Stimulated activated memory B cell treated with anti-CD40 and anti-IgM and Interleukin-4, amounts not matched to agents 10 μg/mL and 1 μg/mL and 100 μg/mL, for 72 hours (primary cell): ENCODE measurements at places on chromosomes 2 and 18.

- no peak for ATAC-seq
Measured at GRCh38 chr18:61388010-61388409, 54.8 kb downstream of the CDH20 start.

DNA sequence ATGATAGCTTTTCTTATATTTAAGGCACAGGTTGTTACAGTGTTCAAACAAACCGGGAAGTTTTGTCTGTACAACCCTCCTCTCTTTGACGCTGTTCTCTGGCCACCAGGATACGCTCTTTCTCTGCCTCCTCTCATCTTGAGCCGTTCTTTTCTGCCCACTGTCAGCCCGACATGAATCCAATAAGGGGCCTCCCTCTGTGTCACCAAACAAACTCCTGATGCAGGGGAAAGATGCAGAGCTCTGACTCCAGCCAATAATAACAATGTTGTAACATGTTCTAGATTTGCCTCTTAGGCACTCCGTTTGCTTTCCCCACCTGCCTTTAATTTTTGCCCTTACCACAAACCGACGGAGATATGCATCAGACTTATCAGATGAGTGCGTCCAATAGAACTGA lies 449.3 kb downstream of the SLC4A3 start:
- ATAC-seq, result no peak

DNA sequence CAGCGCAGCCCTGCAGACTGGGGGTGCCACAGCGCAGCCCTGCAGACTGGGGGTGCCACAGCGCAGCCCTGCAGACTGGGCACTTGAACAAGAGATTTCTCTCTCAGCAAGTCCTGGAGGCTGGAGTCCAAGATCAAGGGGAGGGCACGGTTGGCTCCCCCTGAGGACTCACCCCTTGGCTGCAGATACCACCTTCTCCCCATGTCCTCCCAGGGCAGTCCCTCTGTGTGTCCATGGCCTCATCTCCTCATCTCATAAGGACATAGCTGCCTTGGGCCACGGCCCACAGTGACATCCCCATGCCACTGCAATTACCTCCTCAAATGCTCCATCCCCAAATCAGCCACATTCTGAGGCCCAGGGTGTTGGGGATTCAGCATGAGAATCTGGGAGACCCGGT lies 98.2 kb downstream of the TPO start:
- ATAC-seq, result peak; percentile 16

DNA sequence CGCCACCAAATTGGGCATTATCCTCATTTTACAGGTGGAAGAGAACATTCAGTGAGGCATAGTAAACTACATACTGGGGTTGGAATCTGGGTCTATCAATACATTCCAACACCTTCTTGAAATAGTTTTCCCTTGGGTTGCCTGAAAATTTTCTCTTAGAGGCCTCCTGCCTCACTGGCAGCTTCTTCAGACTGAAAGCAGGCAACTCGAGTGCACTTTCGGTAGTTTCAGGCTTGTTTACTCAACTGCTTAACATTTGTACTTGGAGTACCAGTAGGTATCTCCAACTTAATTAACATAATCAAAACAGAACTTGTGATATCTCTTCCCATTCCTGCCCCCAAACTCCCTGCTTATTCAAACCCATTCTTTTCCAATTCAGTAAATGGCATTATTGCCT lies 36.2 kb upstream of the C2orf74 start:
- ATAC-seq, result no peak

DNA sequence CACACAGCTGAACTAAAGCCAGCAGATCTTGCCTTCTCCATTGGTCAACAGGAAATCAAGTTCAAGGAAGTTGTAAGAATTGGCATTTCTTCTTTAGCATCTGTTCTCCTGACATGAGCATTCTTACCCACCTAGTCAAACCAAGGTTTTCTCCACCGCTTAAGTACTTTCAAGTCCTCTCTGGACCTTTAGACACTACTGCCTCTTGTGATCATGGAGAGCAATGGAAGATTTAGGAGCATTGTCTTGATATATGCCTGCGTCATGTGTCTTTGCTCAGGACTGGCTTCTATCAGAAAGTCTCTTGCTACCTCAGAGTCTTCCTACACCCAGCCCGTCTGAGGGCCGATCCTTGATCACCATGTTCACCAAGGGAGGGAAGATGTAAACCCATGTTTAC lies 262.2 kb downstream of the PHLPP1 start:
- no peak for ATAC-seq

- no peak for ATAC-seq
Measured at GRCh38 chr2:174863183-174863582, 98.9 kb upstream of the CHRNA1 start.

DNA sequence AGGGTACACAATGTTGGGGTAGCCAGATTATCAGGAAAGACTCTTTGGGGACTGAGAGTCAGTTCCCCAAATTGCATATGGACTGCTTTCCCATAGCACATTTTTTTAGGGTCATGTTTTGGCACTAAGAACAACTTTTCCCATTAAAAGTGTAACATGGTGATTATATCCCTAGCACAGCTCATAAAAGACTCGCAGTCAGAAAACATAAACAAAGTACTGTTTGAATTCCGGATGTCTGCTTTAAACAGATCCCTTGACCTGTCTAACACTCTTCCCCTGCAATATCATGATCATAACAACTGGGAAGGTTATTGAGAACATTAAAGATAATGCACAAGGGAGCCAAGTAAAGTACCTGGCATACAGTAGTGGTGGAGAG lies 262.2 kb downstream of the ASXL3 start:
- no peak for ATAC-seq

DNA sequence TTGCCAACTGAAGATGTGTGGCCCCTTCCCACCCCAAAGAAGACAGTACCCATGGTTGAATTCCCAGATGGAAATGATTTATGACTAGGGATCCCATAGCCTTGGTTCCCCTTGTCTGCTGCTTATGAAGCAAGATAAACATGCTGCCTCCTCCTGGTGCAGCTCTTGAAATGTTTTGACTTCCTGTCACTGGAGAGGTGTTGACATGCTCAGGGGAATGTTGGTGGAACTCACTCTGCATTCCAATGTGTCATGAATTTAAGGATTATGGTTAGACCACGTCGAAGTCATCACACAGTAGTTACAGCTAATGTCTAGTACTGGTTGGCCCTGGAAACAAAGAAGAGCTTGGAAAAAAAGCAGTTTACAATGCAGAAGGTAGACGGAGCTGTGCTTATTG lies 69.0 kb upstream of the FAM110C start:
- ATAC-seq, result no peak

- no peak for ATAC-seq
Measured at GRCh38 chr2:146602383-146602782, 1242.4 kb upstream of the ACVR2A start.

DNA sequence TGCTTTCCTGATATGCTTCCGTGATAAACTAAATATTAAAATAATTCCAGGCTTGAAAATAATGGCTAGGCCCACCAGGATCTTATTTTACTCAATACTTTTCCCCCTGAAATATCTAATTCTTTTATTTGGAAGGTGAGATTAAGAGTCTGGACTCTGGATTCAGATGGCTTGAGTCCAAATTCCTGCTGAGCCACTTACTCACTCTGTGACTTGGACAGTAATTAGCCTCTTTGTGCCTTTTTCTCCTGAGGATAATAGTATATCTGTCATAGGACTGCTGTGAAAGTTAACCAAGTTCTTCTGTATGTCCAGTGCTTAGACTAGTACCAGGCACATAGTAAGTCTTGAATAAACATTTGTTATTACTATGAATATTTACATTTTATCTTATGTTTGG lies 127.3 kb upstream of the ERBB4 start:
- no peak for ATAC-seq

GRCh38 chr18:52459890-52460289 lies 119.9 kb downstream of the DCC start:
- ATAC-seq, result no peak

DNA sequence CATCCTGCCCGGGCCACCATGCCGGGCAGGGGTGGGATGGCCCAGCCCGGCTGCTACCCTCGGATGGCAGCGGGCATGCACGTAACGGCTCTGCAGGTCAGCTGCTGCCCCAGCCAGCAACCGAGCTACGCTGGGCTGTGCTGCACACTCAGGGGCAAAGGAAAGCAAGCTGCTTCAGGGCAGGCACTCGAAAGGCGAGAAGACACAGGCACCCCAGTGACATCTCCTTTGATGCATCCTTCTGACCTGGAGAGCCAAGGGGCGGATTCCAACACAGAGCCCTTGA lies 8.8 kb downstream of the HDAC4 start:
- no peak for ATAC-seq

- no peak for ATAC-seq
Measured at GRCh38 chr2:8146132-8147005, 535.5 kb upstream of the ID2 start.

DNA sequence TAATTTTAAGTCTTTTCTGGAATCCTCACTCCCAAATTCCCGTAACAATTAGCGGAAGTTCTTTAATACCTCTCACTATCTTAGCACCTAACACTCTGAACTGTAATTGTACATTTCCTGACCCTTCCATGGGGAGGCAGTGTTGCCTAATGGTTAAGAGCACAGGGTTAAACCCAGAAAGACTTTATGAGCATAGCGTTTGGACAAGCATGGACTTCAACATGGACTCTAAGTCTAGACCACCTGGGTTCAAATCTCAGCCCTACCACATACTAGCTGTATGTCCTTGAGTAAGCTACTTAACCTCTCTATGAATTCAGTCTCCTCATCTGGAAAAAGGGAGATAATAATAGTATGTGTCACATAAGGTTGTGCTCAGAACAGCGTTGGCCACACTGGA lies 13.0 kb downstream of the ANTXR1 start:
- peak; percentile 45 for ATAC-seq

- no peak for ATAC-seq
Measured at GRCh38 chr2:75476761-75477160, 84.0 kb downstream of the EVA1A start.

GRCh38 chr2:30456106-30456505 lies 9.1 kb downstream of the LCLAT1 start:
- ATAC-seq, result no peak

DNA sequence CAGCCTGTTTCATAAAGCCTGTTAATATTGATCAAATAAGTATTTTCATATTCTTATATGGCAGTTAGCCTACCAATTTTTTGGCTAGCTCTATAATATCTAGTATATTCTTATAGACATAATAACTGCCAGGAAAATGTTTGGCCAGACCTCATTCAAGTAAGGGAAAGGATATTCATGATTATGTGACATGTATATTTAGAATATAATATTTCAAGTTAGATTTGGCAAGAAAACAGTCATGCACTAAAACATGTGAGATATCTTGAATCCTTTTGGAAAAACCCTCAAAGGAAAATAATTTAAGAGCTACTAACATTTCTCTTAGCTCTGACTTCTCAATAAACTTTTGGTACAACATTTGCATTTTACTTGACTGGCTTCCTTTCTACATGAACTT lies 694.1 kb downstream of the PLCL1 start:
- ATAC-seq, result no peak
